ENCODE measurements at places on chromosomes 12 and 14.

GRCh38 chr12:46660276-46660675 is 165.5 kb downstream of the SLC38A4 start:
- DNase-seq, result no peak

- DNase-seq, result no peak
Observed at GRCh38 chr12:120276734-120277133, 11.2 kb upstream of the PXN start.

DNA sequence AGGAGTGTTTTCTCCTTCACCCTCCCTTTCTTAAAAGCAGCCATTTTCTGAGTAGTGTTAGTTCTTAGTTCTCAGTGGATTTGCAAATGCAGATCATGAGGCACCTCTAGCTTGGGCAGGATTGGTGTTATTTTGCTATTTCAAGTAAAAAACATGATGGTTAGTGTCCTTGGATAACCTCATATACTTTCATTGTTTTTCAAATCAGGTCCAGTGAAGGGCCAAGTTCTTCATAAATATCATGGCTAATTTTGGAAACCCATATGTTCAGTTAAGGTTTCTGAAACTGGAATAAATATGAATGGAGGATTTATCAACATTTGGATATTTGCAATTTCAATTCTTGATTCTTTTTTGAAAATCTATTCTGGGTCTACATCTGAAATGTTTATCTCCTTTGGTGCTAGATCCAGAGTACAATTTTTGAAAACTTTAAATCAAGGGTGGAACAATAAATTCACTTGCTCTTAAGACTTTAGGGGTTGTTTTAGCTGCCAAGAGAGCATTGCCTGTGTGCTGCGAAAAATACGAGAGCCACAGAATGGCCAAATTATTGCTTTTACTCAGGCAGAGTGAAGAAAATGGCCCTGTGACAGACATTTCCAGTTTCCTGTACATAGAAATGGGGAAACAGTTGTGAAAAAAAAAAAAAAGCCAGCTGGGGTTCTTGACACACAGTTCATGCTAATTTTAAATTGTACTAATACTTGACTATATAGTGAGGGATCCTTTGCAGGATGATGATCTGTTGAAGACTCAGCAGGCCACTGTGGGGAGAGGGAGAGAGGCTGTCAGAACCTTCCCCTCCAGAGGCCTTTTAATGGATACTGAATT is 104.6 kb downstream of the BICD1 start:
- no peak for DNase-seq

GRCh38 chr12:130868412-130868811 is 3.5 kb upstream of the RAN start:
- DNase-seq, result no peak

GRCh38 chr12:48002414-48002730 is 1.9 kb downstream of the COL2A1 start:
- no peak for DNase-seq

DNA sequence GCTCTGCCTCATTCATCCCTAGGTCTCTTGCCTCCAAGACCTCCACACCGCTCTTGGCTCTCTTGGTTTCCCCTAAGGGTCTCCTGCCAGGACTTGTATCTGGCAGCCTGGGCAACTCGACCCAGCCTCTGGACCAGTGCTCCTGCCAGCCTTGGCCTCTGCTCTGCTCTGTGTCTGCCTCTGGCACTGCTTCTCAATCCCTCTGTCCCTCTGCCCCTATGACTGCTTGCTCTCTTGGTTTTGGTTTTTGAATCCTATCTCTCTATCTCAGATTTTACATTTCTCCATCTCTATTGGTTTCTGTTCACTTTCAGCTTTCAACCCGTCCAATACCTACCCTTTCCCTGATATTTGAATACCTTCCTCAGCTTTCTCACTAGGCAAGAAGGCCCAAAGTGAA is 6.3 kb downstream of the ITGA5 start:
- DNase-seq, result no peak

- no peak for DNase-seq
Observed at GRCh38 chr12:29041621-29042020, 107.5 kb upstream of the FAR2 start.

DNA sequence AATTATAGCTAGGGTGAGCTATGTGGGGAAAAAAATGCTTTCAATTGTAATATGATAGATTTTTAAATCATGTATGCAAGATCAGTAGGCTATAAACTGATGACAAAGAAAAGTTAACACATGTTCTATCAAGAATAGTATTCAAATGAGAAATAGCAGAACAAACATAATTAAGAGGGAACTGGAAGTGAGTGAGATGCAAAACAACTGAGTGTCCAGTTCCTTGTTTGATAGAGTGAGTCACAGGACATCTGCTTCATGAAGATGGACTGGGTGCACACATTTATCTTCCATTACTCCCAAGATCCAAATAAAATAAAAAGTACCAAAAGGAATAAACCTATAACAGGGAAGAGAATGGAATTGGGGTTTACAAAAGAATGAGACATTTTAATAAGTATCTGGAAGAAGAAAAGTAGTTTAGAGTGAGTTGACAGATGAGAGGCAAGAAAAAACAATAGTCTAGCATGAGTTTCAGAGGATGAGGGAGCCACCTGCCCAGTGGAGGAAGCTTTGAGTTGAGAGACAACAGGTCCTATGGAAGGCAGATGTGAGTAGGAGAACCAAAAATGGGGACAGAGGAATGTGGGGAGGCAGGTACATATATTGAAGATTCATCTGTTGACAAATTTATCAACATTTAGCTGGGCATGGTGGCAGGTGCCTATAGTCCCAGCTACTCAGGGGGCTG is 178.1 kb upstream of the ARHGAP5 start:
- DNase-seq, result no peak

DNA sequence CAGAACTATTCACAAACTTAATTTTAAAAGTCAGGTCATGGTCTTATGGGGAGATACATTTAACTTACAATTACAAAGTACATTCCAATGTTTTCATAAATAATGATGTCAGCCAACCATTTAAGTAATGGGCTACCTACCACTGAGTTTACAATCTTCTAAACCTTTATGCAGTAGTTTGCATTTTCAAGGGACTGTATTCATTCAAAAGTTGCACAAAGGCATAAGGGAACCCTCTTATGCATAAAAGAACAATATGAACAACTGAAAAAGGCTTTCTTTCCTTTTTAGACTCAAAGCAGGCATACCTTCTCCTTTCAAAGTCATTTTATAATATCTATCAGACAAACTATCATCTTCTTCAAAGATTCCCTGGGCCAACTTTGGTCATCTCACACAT is 230.2 kb downstream of the SLC2A13 start:
- no peak for DNase-seq

DNA sequence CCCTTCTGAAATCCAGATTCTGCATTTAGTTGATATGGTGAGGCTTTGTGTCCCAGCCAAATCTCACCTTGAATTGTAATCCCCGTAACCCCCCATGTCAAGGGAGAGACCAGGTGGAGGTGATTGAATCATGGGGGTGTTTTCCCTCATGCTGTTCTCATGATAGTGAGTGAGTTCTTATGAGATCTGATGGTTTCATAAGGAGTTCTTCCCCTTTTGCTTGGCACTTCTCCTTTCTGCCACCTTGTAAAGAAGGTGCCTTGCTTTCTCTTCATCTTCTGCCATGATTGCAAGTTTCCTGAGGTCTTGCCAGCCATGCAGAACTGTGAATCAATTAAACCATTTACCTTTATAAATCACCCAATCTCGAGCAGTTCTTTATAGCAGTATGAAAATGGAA is 23.1 kb upstream of the C12orf42 start:
- no peak for DNase-seq

GRCh38 chr14:57549765-57550420 is 56.2 kb upstream of the CCDC198 start:
- no peak for DNase-seq

- no peak for DNase-seq
Observed at GRCh38 chr14:32081901-32082300, 4.8 kb downstream of the ARHGAP5 start.

GRCh38 chr12:123131879-123132402 is 18.9 kb downstream of the PITPNM2 start:
- DNase-seq, result peak; percentile 34

DNA sequence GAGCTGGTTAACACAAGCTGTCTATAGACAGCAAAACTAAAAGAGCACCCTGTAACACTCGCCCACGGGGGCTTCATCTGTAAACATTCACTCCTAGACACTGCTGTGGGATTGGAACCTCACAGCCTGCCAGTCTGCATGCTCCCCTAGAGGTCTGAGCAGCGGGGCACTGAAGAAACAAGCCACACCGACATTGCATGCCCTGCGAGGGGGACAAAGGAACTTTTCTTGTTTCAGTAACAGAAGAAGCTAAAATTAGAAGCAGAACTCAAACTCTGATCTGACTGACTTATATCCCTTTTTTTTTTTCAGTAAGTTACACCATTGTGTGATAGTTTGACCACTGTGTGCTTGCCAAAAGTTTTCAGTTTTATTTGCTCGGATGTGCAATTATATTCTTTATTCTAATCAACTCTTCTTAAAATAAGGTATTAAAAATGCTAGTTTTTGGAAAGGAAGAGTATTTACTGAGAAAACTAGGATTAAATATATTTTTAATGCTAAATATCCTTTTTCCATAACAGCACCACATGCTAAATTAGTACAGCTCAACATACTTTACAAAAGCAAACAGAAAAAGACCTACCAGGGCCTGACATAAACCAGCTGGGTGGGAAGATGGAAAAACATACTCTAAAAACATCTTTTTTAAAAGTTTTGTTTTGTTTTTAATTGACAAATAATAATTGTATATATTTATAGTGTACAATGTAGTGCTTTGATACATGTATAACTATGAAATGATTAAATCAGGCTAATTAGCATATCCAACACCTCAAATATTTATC is 100.2 kb downstream of the EPS8 start:
- DNase-seq, result no peak

- DNase-seq, result no peak
Observed at GRCh38 chr12:91778091-91778832, 367.4 kb downstream of the BTG1 start.

- DNase-seq, result no peak
Observed at GRCh38 chr12:10986812-10987211, at the start of gene TAS2R50. Gene TAS2R50 (minus strand): TSS chr12:10986912. CDS start chr12:10986860, 52 bp downstream.

- no peak for DNase-seq
Observed at GRCh38 chr14:104872469-104873341, 7.6 kb downstream of the CEP170B start.

DNA sequence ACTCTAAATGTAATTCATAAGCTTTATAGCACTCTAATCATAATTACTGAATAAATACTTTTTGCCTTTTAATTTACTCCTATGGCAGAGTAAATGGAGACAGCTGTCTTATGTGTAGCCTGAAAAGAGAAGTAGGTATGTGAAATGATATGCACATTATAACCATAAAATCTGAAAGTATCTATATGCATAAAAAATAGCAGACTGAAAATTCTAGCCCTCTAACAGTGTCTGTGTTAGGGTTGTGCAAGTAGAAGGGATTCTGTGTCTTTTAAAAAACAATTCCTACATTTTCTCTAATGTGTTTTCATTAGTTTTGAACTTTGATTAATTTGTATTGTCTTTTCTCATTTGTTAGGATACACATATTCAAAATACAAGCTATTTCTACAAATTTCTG is 94.9 kb downstream of the TXNDC16 start:
- DNase-seq, result no peak

DNA sequence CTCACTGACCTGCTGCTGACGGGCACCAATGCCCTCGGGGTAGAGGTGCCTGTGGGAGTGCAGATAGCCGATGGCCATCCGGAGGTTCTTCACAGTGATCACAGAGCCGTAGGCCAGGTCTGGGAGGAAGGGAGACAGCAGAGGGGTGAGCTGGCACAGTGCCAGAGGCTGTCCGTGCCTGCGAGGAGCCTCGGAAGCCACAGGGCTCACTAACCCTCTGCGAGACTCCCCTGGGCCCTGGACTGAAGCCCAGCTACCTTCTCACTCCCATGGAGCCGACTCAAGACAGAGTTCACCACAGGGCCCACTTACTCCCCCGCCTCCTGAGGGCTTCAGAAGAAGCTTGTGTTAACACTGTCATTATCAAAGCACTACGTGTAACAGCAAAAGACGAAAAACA is 24.5 kb downstream of the POMT2 start:
- no peak for DNase-seq

DNA sequence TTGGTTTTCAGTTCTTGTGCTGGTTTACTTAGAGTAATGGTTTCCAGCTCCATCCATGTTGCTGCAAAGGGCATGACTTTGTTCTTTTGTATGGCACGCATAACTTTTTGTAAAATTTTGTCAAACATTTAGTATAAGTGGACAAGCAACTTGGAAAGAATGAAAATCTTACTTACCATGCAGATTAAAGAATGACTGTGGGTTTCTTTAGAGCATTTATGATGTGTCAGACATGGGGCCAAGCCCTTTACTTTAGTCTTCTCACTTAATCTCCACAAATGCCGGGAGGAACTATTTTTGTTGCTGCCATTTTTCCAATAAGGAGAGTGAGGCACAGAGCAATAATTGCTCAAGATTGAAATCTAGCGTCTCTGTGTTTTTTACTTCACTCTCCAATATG is 652.5 kb upstream of the TBX3 start:
- DNase-seq, result no peak

DNA sequence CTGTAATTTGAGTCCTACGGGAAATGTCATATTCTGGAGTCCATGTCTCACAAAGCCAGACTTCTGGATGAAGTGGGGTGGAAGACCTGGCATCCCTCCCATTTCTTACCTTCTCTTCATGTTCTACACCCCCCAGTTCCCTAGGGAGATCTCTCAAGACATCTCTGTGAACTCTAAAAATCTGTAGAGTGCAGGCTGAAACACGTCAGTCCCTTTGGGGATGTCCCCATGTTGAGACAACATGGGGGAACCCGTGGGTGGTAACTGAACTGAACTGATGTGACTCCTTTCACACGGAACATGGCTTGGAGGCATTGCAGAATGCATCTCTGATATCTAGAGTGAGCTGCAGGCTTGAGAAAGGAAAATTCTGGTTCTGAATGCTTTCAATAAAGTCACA is 15.2 kb downstream of the SERPINA12 start:
- no peak for DNase-seq

DNA sequence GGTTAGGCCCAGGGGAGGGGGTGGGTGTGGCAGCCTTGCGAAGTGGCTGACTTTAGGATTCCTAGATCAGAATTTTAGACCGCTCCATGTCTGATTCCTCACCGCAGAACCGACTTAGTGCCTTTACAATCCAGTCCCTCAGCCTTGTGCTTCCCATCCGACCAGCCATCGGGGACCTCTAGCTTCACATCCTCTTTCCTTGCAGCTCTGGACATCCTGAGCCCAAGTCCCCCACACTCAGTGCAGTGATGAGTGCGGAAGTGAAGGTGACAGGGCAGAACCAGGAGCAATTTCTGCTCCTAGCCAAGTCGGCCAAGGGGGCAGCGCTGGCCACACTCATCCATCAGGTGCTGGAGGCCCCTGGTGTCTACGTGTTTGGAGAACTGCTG is 557 bp downstream of the COPS7A start:
- DNase-seq, result no peak

DNA sequence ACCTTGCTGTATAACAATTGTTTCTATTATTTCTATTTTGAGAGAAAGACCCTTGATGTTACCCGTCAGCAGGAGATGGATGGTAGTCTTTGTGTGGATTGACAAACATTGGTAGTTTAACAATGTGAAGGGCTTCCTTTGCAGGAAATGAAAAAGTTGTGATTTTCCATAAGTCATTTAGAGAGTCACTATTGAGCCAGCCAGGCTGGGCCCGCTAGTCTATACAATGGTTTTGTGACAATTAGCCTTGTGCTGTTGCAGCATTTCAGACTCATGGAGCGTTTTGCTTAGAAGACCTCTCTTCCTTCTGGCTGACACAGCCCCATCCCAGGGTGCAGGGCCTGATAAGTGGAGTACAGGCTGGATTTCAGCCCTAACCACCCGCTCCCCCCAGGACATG is 18.3 kb upstream of the SLC38A2 start:
- no peak for DNase-seq

GRCh38 chr12:48998497-48999353 is 450 bp downstream of the DDN start:
- DNase-seq, result no peak

Measured in activated CD4-positive, alpha-beta T cell treated with anti-CD3 and anti-CD28 coated beads for 1 hour (primary cell).